Naive thymus-derived CD8-positive, alpha-beta T cell (primary cell): ENCODE measurements at places on chromosomes 4 and X. TPM values are rescaled to one million over a fixed set of nuclear protein-coding genes. Genes with fewer than 3 reads are reported as not detected.

GRCh38 chrX:78514852-78515251 is 144.3 kb downstream of the RTL3 start:
- DNase-seq: no peak

DNA sequence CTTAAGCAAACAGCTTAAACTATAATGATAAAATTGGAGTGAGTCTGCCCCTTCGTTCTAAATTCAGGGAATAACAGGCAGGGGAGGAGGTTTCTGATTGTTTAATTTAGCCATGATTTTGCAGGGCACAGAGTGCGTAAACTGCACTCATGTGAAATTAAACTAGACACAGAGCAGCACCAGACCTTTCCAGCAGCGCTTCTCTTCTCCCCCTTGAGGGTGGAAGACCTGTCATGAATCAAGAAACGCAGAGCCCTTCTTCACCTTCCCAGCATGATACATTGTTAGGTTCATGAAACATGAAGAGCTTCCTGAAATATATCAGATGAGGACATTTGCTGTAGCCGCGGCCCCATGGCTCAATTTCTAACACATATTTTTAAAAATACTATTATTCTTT is 63.1 kb downstream of the FAM114A1 start:
- DNase-seq: no peak

GRCh38 chr4:169164669-169165415 is 105.9 kb downstream of the SH3RF1 start:
- DNase-seq: no peak

GRCh38 chr4:128583753-128584712 is 225.5 kb upstream of the JADE1 start:
- DNase-seq: no peak

- no peak for DNase-seq
These were observed 95.5 kb downstream of the NSUN7 start for GRCh38 chr4:40845154-40845835.

- peak; percentile 38 for DNase-seq
These were observed 119.5 kb upstream of the AFF2 start for GRCh38 chrX:148380650-148381561.

GRCh38 chr4:145041378-145041777 is 56.6 kb downstream of the ANAPC10 start:
- no peak for DNase-seq

DNA sequence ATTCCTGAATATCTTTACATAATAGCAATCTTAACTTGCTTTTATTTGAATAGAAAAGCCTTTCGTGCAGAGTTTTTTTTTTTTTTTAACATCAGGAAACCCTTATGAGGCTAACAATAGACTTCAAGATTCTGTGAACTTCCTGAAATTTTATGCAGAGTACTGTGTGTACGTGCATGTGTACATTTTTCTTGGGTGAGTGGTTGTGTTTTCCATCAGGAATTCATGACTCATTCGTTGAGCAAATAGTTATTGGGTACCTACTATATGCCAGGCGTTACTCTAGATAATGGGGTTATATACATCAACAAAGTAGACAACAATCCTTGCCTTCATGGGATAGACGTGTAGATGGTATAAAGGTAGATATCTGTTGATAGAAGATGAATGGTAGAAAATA is 59.1 kb downstream of the MRPL1 start:
- no peak for DNase-seq

DNA sequence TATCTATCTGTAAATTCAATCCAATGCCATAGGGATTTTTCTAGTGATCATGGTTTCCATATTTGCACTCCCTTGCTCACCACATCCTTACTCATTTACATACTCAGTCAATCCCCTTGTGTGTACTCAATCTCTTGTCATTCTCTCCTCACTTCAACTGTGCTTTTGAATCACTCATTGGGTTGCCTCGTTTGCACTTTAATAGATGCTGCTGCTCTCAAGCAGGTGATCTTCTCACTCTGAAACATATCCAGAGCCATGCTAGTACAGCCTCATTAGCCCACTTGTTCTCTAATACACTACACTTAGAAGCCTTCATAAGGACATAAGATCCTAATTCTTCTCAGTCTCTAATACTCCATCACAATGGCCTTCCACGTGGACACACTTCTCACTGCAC is 507.9 kb downstream of the TECRL start:
- no peak for DNase-seq

DNA sequence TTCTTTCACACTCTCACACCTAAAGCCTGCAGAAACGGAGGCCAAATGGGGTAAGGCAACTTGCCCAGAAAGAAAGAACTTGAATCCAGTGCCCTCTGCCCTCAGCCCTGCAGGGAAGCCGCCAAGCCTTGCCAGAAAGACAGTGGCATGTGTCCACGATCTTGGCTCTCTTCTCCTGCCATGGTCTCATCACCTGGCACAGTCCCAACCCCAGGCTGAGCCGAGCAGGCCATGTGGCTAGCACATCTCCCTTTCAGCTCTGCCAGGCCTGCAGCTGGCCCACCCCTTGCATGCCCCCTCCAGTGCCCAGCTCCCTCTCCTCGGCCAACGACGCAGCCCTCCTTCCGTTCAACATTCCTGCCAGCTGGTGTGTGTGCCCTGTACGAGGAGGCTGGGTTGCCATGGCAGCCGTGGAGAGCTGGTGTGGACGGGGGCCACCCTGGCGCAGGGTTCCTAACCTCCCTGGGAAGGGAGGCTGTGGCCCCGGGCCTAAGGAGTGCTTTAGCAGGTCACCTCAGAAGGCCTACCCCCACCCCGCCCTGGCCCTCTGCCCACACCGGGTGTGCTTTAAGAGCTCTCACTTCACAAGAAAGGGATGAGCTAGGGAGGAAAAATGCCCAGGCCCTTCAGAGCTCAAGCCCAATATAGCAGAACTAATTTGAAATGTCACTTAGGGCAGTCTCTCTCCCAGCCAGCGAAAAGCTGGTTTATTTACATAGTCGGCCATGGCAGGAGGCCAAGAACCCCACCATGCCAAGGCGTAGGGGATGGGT is 73.0 kb upstream of the PJA1 start:
- no peak for DNase-seq

DNA sequence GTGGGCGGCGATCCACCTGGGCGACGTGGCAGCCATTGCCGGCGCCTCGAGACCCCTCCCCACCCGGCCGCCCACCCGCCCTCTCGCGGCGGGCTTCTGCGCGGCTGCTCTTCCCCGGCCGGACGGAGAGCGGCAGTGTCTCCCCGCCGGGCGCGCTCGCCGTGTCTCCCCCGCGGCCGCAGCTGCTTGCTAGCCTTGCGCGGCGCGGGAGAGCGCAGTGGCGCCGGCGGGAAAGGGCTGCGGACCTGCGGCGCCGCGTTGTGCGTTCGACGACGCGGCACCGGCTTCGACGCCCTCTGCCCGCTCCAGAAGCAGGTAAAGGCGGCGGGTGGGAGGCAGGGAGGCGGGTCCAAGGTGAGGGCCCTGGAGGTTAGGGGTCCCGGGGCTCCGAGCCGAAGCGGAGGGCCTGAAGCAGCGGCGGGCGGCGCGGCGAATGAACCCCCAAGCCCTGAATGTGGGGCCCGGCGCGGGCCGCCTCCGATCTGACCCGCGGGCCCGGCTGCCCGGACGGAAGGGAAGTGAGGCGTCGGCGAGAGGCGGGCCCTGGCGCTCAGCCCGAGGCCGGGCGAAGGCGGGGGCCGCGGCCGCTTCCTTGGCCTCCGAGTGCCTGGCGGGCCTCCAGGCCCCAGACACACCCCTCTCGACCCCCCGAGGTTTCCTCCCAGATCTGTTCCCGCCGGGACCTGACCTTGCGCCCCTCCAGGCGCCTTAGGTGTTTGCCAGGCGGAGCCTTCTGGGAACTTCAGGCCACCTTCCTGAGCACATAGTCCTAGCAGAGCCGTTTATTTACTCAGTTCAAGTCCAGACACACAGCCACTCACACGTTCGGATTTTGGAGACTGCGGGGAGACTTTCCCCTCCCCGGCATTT is at the start of gene N4BP2:
Gene N4BP2, plus strand, starts transcription at position 135 of the 870 bp plus-strand sequence. CDS start 40,491 bp downstream, outside the sequence.
- peak; percentile 74 for DNase-seq

GRCh38 chrX:19563327-19563726 is 48.0 kb upstream of the MAP3K15 start:
- DNase-seq: no peak

GRCh38 chr4:83569987-83570386 is 34.1 kb downstream of the GPAT3 start:
- DNase-seq: no peak

- DNase-seq: no peak
These were observed 199.8 kb upstream of the GATB start for GRCh38 chr4:151960449-151961230.

GRCh38 chr4:6019316-6020263 is 1.4 kb upstream of the C4orf50 start:
- DNase-seq: no peak

DNA sequence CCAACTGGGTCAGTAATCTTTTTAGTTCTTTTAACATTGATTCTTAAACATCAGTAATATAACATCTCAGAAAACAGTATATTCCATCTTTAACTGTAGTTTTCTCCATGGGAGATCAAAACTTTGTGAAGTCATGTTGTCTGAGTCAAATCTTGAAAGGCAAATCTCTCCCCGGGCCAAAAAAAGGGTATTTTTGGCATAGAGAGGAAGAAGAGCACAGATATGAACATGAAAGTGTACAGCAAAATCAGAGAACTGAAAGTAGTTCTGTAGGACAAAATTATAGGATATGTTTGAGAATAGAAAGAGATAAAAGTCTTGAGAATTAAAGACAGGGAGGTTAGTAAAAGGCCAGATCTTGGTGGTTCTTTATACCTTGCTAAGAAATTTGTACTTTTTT is 176.4 kb upstream of the GYPA start:
- no peak for DNase-seq

- no peak for DNase-seq
These were observed 210.9 kb downstream of the FRMPD4 start for GRCh38 chrX:12349201-12349600.

- DNase-seq: no peak
These were observed 1956.7 kb downstream of the C4orf33 start for GRCh38 chr4:131052646-131053045.

- peak; percentile 39 for DNase-seq
These were observed 61.5 kb upstream of the MMAA start for GRCh38 chr4:145557720-145558119.

- peak; percentile 33 for DNase-seq
These were observed 26.9 kb downstream of the ARSJ start for GRCh38 chr4:113952452-113953029.

DNA sequence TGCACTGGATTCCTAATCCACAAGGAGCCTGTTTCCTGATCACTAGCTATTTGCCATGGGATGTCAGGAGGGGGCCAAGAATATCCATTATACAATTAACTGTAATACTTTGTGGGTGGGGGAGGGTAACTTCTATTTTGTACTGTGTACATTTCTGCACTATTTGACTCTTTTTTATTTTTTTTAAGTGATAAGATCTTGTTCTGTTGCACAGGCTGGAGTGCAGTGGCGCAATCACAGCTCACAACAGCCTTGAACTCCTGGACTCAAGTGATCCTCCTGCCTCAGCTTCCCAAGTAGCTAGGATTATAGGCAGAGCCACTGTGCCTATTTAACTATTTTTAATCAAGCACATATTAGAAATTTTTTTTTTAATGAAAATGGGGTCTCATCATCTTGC is 134.1 kb downstream of the ELOVL6 start:
- no peak for DNase-seq

GRCh38 chr4:16692046-16692445 is 206.4 kb downstream of the LDB2 start:
- DNase-seq: no peak

DNA sequence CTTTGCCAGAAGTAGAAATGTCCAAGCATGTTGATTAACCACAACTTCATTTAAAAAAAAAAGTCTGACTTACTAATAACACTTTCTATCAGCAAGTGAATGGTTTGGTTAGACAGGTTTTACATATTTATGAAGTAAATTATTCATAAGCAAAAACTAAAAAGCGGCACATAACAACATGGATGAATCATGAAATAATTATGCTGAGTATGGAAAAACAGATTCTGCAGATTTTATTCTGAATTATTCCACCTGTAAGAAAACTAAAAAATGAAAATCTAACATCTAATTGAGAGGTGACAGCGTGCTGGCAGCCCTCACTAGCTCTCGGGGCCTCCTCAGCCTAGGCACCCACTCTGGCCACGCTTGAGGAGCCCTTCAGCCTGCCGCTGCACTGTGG is 173.5 kb downstream of the ADAM29 start:
- no peak for DNase-seq

DNA sequence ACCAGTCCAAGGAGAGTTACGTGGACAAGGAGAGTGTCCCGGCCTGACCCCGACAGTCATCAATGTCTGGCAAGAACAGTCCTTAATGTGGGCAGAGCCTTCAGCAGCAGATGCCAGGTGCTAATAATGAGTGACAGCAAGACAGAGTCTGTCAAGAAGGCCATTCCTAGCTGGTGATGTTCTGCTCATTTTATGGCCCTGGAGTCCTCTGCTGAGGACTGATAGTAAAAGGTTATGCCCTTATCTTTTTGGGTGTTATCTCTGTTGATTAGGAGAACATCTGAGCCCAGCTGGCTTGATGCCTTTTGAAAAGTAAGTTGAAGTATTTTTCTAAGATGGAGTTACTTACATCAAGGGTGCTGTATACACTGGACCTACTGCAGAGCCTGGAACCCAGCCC is 67.3 kb downstream of the SLC34A2 start:
- DNase-seq: no peak

- DNase-seq: no peak
These were observed 120.2 kb upstream of the PDE5A start for GRCh38 chr4:119748853-119749252.

- no peak for DNase-seq
These were observed 92.1 kb downstream of the CEP135 start for GRCh38 chr4:56040842-56041241.

- no peak for DNase-seq
These were observed 8.0 kb upstream of the MSMO1 start for GRCh38 chr4:165319509-165319908.

GRCh38 chr4:8594097-8595038 is 1.8 kb downstream of the CPZ start:
- DNase-seq: no peak

GRCh38 chr4:13783800-13784411 is 156.4 kb upstream of the BOD1L1 start:
- no peak for DNase-seq

DNA sequence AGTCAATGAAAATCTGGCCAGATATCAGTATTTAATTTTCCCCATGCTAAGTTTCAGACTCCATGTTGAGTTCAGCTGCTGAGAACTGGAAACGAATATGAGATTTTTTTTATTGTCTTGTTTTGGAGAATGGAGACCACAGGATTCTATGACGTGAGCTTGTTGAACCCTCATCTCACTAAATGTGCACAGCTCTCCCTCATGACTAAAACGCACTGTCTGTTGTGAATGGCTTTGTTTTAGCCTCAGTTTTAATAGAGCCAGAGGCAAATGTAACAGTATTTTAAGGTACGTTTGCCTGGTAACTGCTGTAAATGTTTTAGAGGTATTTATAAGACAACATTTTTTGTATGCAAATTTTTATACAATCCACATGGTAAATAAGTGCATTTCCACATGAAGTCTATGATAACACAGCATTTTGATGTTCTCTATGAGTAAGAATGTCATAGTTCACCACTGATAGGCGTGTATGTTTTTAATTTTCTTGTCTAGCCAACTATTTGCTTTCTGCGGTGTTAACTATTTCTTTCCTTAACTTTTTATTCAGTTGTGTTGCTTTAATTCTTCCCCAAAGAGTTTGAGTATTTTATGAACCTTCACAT is 1159.3 kb upstream of the TENM3 start:
- DNase-seq: no peak

The HMX1 gene
- polyA plus RNA-seq: not detected

The RHOXF2 gene
- polyA plus RNA-seq: not detected

The GLUD2 gene
- polyA plus RNA-seq: 0.60 TPM

The MAGEB17 gene
- polyA plus RNA-seq: not detected

The BMPR1B gene
- not detected for polyA plus RNA-seq

The LUZP4 gene
- not detected for polyA plus RNA-seq

The XAGE1B gene
- polyA plus RNA-seq: not detected

The KLB gene
- polyA plus RNA-seq: 0.03 TPM

The GRPEL1 gene
- polyA plus RNA-seq: 31.4 TPM

The EDNRA gene
- polyA plus RNA-seq: not detected
